ENCODE measurements at places on chromosomes 12 and 14. TPM values are rescaled to one million over a fixed set of nuclear protein-coding genes. Genes with fewer than 3 reads are reported as not detected.

DNA sequence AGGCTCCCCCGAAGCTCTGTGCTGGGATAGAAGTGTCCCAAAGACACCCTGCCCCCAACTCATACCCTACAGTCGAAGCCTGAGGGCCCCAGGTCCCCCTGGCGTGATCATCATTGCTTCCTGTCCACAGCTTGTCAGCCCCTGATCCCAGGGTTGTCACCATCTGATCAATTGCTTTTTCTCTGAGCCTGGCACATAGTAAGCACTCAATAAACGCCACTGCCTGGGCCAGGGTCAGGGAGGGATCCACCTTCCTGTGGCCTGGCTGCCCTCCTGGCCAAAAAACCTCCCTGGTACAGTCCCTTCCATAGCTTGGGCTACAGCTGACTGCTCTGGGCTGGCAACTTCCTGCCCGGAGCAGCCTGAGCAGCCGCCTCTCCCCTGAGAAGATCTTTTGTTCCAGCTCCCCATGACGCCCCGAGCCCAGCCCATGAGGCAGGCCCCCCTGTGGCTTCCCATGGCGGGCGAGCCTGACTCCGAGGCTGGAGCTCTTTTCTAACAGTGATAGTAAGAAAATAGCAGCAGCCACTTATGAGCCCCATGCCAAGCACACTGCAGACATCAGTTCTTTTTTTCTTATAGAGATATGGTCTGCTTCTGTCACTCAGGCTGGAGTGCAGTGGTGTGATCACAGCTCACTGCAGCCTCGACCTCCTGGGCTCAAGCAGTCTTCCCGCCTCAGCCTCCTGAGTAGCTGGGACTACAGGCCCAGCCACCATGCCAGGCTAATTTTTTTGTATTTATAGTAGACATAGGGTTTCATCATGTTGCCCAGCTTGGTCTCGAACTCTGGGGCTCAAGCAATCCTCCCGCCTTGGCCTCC lies 6.5 kb downstream of the SH2B3 start:
- peak; percentile 57 for DNase-seq

DNA sequence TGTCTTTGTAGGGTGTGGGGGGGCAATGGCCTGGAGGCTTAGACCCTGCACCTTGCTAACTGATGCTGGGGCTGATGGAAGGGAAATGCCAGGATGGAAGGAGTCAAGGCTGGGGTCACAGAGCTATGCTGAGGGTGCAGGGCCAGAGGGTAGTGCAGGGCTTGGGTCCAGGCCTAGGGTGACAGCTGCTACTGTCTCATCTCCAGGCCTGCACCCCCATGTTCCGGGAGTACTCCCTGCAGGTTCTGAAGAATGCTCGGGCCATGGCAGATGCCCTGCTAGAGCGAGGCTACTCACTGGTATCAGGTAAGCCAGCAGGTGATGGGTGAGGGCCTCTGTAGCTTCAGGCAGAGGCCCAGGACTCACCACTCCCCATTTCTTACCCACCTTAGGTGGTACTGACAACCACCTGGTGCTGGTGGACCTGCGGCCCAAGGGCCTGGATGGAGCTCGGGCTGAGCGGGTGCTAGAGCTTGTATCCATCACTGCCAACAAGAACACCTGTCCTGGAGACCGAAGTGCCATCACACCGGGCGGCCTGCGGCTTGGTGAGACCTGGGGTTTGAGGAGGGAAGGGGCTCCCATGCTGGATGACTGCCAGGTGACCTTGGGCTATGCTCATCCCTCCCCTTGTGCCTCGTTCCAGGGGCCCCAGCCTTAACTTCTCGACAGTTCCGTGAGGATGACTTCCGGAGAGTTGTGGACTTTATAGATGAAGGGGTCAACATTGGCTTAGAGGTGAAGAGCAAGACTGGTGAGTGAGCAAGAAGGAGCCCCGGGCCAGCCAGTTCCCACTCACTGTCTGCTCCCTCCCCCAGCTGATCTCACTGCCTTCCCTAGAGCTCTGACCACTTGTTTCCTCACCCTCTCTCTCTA lies 4.1 kb downstream of the SHMT2 start:
- no peak for DNase-seq

DNA sequence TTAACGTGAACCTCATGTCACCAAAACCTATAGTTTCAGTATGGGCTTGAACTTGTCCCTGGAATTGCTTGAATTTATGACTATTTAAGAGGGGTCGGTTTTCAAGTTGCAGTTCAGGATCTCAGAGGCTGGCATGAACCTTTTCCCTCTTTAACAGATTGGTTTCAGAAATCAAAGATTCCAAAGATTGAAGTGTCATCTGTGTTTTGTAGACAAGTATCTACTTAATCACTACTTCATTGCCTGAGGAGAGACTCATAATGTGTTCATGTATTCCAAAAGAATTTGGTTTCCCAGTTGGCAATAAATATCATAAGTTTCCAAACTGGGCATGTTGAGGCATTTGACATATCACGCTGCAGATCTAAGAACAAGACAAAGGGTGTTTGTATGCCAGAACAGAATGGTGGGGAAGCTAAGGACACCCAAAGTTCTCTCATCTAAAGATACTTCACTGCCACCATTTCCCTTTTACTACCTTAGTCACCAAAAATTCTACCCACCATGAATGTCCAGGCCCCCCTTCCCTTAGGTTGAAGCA lies 199.5 kb downstream of the NUAK1 start:
- DNase-seq = no peak

Gene CIROP
- not detected for total RNA-seq

Gene SLCO1A2
- total RNA-seq = 0.26 TPM

- DNase-seq = no peak
Measured at GRCh38 chr14:64721899-64722298, 17.7 kb downstream of the PLEKHG3 start.

DNA sequence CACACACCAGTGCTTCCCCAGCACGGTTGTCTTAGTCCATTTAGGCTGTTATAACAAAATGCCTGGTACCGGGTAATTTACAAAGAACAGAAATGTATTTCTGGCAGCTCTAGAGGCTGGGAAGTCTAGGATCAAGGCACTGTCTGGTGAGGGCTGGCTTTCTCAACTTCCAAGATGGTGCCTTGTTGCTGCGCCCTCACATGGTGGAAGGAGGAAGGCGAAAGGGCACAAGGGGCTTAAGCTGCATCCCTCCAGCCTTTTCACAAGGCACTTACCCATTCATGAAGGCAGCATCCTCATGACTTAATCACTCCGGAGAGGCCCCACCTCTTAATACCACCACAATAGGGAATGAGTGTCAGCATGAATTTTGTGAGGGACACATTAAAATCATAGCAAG lies 155.5 kb downstream of the SLC15A5 start:
- DNase-seq = no peak

GRCh38 chr14:68630081-68630571 lies 162.7 kb downstream of the ZFP36L1 start:
- no peak for DNase-seq

DNA sequence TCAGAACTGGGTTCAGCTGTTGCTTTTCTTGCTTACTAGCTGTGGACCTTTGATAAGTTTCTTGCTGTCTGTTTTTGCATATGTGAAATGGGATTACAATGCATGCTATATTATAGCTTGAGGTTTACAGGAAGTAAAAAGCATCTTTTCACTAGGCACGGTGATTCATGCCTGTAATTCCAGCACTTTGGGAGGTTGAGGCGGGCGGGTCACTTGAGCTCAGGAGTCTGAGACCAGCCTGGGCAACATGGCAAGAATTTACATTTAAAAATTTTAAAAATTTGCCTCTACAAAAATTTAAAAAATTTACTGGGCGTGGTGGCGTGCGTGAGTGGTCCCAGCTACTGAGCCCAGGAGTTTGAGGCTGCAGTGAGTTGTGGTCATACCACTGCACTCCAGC lies 42.0 kb downstream of the CALM1 start:
- DNase-seq = no peak

All from dermis microvascular lymphatic vessel endothelial cell (primary cell).